ENCODE measurements at places on chromosomes 12 and 14.

DNA sequence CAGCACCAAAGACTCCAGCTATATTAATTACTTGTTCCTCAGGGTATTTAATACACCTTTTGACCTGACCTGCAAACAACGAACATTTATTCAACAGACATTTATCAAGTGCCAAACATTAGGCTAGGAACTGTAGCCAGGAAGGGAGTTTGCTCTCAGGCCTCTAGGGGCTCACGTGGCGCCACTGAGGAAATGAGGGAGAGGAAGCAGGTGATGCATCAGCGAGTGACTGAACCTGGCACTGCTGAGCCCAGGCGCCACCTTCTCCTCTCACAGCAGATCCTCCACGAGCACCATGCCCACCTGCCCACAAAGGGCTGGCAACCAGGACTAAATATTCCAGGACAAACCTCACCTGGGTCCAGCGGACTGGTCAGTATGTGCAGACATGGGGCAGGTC is 50.2 kb downstream of the SETD3 start:
- peak; percentile 33 for DNase-seq

DNA sequence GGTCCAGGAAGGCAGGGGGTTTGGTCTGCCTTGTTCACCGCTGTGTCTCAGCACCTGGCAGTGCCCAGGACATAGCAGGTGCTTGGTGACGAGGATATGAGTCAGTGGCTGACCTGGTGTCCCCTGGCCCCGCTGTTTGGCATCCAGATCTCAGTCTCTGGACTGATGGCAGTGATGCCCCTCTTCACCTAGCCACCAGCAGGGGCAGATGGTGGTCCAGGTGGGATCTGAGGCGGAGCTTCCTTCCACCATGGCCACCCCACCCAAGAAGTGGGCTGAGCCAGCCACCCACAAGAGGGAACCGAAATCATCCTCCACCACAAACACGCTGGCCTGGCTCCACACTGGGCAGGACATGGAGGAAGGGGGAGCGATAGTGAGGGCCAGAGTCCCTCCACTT is 16.1 kb upstream of the SH2B3 start:
- DNase-seq: no peak

GRCh38 chr12:128133321-128134073 is 133.5 kb upstream of the TMEM132C start:
- DNase-seq: no peak

DNA sequence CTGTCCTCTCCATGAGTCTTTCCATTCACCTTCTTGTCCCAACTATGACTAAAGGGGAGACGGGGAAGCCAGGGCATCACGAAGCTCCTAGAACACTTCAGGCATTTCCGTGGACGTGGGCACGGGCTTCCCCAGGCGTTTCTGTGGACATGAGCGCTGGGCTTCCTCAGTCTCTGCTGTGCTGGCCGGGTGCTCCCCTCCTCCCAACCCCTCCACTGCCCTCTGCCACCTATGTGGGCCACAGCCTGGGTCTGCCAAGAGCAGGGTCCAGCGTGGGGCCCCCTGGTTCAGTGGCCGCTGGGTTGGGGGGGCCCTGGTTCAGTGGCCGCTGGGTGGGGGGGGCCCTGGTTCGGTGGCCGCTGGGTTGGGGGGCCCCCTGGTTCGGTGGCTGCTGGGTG is 14.8 kb downstream of the HIP1R start:
- no peak for DNase-seq

DNA sequence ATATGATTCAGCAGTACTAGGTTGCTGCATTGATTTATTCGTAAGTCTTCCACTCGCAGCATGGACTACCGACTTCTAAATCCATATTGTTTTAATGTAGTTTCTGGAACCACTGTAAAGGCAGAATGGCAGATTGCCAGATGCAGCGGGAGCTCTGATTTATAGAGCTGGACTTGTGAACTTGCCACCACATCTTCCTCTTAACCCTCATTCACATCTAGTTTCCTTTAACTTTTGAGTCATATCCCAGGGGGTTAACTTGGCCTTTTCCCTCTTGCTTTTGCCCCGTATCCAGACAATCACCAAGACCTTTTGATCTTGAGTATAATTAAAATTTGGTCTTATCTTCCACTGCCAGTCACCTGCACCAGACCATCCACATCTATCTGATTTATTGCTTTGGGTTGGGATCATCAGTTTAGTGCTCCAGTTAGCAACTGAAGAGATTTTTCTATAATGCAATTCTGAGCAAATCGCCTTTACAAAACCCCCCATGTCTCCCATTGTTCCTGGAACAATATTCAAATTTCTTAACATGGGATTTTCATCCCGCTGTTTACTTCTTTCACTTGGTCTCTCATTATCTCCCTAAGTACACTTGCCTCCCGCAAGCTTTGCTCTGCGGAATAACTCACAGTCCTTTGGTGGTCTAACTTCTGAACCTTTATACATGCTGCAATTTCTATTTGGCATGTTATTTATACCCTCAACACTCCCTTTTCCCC is 130.5 kb downstream of the ACSS3 start:
- no peak for DNase-seq

GRCh38 chr14:102941419-102942011 is 19.1 kb downstream of the AMN start:
- no peak for DNase-seq

DNA sequence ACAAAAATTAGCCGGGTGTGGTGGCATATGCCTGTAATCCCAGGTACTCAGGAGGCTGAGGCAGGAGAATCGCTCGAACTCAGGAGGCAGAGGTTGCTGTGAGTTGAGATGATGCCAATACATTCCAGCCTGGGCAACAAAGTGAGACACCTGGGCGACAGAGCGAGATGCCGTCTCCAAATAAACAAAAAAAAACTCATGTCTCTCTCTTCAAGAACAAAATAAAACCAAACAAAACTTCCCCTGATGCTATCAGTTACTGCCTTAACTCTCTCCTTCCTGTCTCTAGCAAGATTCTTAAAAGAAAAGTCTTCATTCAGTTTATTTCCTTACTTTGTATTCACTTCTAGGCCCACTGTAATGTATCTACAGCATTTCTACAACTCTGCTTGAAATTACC is 20.8 kb downstream of the KLHL28 start:
- DNase-seq: no peak

DNA sequence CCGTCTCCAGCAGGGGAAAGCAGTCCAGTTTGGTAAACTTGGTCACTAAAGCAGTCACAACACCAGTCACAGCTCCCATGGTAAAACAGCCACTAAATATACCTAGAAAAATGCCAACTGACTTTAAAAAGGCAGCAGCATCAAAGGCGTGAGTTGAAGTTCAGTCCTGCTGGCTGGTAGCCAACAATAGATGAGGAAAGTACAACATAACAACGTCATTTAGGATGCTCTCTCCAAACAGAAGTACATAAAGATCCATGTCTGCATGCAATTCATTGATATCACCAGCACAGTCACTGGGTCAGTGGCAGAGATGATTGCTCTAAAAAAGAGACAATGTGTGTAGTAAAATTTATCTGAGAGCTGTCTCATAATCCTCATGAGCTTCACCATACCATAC is 59.3 kb upstream of the TMPO start:
- DNase-seq: no peak

DNA sequence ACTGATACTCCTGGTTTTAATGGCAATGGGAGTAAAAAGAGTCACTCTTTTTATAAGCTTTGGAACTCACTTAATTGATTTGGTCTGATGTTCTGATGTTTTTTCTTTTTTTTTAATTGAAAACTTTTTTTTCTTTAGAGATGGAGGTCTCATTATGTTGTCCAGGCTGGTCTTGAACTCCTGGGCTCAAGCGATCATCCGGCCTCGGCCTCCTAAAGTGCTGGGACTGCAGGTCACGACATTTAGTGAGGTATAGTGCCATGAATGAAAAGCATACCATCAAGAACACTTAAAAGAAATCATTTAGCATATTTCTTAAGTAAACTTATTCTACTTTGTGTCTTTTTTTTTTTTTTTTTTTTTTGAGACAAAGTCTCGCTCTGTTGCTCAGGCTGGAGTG is 12.7 kb upstream of the EID3 start:
- no peak for DNase-seq

DNA sequence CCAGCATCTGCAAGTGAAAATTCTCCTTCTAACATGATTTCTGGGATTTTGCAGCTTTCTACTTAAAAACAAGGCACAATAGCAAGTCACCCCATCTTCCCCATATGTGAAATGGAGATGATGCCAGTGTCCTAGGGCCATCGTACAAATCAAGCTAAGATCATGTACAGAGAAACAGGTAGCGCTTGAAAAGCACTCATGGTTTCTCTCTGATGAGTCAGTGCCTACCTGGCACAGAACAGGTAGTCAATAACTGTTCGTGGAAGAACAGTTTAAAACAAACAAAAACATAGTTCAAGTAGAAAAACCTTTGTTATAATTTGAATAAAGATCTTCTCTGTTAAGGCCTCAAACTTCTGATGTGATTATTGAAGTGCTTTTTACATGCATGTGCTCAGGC is 46.9 kb downstream of the RAD52 start:
- no peak for DNase-seq

GRCh38 chr14:55129428-55130195 is 560 bp downstream of the LGALS3 start:
- DNase-seq: peak; percentile 15

DNA sequence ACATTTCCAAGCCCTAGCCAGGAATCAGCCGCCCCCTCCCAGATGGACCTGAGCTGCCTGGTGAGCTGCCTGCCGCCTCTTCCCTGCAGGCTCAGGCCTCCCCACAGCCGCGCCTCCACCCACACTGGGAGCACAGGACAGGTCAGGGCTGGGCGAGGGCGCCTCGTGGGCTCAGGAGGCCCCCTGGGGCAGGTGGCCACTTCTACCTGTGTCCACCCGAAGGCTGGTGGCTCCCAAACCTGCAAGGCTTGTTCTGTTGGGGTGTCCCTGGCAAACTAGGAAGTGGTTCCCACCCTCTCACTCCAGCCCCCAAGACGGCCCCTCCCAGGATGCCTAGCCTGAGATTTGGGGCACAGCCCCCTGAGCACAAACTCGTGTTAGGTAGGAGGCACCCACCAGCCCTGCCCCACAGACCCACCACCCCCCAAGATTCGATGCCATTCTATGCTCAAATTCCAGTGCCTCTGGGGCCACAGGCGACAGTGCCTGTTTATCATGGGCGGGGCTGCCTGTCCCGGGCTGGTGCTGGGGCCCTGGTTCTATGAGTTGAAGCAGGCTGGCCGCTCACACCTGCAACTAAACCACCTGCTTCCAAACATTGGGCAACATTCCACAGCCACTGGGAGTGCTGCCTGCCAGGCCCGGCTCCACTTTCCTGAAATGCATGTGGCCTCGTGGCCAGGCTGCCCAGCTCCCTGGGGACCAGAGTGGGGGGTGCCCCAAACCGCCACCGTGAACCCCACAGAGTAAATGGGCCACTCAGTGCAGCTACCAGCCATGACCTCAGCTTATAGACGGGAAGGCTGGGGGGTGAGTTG is 6.8 kb downstream of the MMP17 start:
- no peak for DNase-seq

DNA sequence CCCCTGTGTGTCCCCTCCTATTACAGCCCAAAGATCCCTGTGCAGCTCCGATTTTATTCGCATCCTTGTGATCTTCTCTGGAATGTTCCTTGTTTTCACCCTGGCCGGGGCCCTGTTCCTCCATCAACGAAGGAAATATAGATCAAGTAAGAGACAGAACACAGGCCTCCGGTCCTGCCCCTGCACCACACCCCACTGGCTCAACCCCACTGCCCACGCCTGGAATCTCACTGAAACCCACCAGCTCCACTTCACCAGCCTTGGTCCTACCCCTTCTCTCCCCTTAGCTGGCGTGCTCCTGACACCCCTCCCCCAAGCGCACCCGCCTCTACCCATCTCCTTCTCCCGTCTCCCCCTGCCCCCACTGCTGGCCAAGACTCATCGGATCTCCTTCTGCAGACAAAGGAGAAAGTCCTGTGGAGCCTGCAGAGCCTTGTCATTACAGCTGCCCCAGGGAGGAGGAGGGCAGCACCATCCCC is 934 bp upstream of the TAPBPL start:
- no peak for DNase-seq

- DNase-seq: peak; percentile 96
Observed at GRCh38 chr12:75471902-75472890, 8.4 kb upstream of the GLIPR1 start.

DNA sequence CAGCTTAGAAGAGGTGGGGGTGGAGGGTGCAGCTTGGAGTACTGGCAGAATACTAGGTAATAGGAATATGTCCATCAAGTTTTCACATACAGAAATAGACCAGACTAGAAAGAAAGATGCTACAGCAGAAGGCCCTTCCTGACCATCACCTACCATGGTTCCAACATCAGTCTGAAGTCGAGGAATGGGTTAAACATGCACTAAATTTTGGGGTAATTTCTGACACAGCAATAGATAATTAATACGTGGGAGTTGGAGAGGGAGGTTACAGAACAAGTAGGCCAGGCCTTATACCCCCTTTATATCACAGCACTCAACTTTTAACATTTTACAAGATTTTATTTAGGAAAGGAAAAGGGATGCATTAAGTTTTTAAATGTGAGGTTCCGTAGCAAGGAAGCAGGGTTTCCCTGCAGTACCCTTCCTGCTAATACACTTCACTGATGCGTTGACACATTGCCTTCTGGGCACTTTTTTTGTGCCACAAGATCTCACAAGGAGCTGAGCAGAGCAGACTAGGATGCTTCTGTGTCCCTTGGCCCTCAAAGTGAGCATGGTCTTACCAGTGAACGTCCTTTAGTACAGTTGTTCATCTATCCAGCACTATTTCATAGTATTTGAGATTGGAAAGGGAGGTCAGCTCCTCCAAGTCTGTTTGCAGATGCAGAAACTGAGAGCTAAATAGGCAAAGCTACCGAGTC is 50.8 kb downstream of the EID3 start:
- DNase-seq: no peak

GRCh38 chr12:124109760-124110159 is 136.7 kb downstream of the ZNF664 start:
- DNase-seq: peak; percentile 2

DNA sequence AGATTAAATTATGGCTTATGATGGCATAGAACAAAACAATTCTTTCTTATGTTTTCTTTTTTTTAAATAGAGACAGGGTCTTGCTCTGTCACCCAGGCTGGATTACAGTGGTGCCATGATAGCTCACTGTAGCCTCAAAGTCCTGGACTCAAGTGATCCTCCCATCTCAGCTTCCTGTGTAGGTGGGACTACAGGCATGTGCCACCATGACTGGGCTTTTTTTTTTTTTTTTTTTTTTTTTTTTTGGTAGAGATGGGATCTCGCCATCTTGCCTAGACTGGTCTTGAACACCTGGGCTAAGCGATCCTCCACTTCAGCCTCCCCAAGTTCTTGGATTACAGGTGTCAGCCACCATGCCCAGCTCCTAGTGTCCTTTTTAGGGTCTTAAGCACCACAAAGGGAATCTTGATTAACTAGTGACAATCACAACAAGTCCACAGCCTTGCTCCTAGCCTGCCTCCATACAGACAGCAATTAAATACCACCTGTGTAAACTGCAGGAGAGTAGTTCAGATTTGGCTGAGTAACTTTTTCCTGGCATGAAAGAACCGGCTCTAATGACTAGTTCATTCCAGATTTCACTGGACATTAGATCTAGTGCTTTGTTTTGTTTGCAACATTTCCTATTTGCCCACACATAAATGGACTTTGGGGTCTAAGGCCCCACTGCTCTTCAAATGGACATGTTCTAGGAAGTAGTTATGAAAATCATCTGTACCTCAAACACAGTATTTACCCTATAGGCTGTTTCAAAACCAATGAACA is 61.6 kb downstream of the SH2B3 start:
- no peak for DNase-seq
